Right kidney (tissue), 9 donors: ENCODE measurements at places on chromosomes 7 and 10.

DNA sequence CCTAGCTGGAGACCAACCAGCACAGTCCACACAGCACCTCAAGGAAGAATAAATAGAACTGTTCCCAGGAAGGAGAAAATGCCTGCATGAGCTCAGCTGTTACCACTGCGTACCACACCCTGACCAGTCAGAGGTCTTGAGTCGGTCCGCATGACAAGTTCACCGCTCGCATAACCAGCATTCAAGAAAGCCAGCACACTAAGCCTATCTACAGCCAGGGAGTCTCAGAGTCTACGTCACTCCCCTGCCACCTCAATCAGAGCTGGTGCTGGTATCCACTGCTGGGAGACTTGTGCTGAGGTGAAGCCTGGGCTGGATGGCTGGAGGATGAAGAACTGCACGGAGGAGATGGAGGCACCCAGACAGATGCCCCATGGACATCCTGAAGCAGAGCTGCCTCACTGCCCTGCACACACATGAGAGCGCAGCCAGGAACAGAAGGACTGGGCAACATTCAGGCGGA lies 19.6 kb downstream of the AKR1C1 start:
- no peak for DNase-seq

- no peak for DNase-seq
Observed at GRCh38 chr7:18064242-18064838, 36.7 kb upstream of the PRPS1L1 start.

DNA sequence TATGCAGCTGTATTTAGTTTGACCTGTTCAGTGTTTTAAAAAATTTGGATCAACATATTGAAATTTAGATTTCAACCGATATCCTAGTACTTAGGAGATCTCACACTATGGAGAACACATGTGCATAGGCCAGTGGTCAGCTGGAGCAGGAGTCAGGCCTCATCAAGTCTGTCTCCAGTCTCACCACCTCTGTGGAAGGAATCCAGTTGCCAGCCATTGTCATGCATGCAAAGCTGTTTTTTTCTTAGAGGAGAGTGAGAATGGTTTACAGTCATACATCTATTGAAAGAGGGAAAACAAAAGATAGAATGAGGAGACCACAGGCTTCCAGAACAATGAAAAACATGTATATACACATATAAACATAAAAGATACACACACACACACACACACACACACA lies 7.6 kb upstream of the CLEC5A start:
- DNase-seq, result no peak

DNA sequence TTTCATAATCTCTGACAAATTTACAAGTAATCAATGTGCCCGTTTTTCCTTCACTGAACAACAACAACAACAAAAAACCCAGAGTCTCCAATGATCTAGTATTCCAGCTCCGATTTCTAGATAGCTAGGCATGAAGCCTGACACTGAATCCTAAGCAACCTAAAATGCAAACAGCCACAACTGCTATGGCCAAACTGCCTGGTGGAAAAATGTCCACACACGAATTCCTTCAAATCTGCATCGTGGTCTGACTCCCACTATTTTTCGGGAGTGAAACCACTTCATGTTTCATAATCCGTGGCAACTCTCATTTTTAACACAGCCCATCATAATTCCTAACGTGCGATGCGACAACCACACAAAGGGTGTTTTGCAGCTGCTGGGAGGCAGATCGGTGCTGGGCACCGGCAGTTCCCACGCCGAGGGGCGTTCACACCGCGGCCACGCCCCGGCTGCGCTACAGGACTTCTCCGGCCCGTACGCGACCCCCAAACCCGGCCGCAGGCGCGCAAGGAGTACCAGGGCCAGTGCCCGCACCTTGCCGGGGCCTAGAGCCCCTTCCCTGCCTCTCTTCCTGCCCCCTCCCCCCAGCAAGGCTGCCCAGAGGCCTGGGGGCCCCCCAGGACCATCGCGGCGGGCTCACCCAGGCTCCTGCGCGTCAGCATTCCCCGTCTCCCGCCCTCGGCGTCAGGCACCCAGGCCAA lies 814 bp downstream of the RUFY2 start:
- peak; percentile 87 for DNase-seq

GRCh38 chr10:88497913-88498312 lies 85.2 kb downstream of the RNLS start:
- DNase-seq, result no peak

- DNase-seq, result no peak
Observed at GRCh38 chr7:44798649-44799305, 2.3 kb downstream of the PPIA start.

GRCh38 chr10:12358863-12359564 lies 9.7 kb downstream of the CAMK1D start:
- no peak for DNase-seq

GRCh38 chr7:116924741-116925140 lies 28.6 kb upstream of the ST7 start:
- DNase-seq, result no peak

GRCh38 chr10:99329304-99329553 lies at the start of gene CNNM1:
Gene CNNM1 (plus strand): TSS chr10:99329356. CDS start chr10:99329388, 32 bp downstream.
- DNase-seq, result no peak

- no peak for DNase-seq
Observed at GRCh38 chr7:51369746-51370145, 53.1 kb upstream of the COBL start.

DNA sequence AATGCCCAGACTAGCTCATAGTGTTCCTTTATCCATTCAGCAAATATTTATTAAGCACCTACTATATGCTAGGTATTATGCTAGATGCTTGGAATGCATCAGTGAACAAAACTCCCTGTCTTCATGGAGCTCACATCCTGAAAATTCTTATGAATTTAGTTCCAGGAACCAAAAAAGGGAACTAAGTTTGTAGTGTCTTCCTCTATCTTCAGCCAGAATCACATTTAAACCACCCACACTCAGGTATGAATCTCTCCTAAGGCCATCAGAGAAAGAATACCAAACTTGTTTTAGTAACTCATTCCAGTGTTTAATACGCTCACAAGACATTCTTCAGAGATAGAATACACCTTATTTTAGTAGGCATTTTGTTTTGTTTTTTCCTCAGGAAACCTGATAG lies 10.1 kb upstream of the EGR2 start:
- DNase-seq, result no peak

DNA sequence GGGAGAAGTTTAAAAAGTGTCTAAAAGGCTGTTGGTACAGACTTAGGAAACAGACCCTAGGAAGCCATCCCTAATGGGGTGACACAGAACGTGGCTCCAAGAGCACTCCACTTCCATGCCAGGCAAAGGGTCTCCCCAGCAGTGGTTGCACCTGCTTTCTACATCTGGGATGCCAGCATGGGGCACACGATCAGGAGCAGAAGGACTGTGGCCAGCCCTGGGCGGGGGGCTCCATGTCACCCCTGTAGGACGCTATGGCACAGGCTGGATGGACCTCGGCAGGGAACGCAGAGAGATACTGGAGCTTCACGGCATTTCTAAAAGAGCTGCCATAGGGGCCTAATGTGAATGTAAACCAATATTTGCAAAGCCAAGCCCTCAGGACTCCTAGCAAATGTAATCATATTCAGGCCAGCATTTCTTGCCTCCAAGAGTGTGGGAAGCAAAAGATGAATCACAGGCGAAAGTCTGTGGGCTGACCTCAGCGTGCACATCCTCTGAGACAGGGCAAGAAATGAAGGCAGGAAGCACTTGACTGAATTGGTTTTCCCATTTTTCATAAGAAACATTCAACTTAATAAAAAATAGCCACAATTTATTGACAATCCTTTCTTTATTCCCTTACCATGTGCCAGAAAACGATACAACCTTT lies 93.9 kb downstream of the ATXN7L1 start:
- no peak for DNase-seq

GRCh38 chr7:110637252-110637651 lies 453.7 kb upstream of the LRRN3 start:
- no peak for DNase-seq

- no peak for DNase-seq
Observed at GRCh38 chr10:111323389-111323966, 246.6 kb downstream of the ADRA2A start.

DNA sequence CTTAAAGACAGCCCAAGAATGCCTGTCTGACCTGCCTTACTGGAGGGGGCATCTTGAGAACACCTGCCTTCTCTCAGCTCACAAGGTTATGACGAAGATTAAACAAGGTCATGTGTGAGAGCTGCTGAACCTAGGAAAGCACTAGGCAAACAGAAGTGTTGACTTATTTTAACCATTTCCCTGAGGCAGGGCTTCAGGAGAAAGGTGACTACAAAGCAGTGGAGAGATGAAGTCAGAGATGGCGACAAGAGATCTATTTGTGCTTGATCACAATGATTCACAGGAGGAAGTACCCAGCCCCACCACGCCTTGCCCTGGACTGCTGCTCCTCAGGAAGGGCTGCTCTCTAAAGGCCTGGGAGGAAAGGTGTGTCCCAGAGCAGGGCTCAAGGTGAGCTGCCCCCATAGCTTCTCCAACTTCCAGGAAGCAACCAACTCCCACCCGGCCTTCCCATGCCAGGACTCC lies 27.8 kb downstream of the STN1 start:
- no peak for DNase-seq

GRCh38 chr7:44386139-44386913 lies 60.9 kb upstream of the CAMK2B start:
- DNase-seq, result no peak

GRCh38 chr7:130142654-130143333 lies 62.4 kb downstream of the TMEM209 start:
- no peak for DNase-seq

GRCh38 chr7:873367-874002 lies 2.9 kb upstream of the GET4 start:
- DNase-seq, result peak; percentile 57

DNA sequence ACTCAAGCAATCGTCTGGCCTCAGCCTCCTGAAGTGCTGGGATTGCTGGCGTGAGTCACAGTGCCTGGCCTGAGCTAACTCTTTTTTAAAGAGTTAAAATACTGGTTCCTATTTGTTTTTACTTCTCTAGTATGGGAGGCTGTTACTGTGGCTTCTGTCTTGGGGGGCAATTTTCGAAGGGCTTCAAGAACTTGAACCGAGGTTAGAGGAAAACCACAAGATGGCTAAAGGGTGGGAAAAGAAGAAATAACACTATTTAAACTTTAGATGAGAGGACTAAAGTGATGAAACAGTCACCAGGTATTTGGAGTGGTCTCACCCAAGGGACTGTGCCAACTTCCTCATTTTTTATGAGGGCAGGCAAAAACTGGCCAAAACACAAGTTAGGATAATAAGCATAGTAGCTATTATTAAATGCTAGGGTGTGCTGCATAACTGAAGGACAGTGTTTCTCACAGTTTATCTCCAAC lies 17.8 kb downstream of the MET start:
- no peak for DNase-seq

GRCh38 chr7:151665368-151665767 lies 145.7 kb upstream of the RHEB start:
- DNase-seq, result no peak

DNA sequence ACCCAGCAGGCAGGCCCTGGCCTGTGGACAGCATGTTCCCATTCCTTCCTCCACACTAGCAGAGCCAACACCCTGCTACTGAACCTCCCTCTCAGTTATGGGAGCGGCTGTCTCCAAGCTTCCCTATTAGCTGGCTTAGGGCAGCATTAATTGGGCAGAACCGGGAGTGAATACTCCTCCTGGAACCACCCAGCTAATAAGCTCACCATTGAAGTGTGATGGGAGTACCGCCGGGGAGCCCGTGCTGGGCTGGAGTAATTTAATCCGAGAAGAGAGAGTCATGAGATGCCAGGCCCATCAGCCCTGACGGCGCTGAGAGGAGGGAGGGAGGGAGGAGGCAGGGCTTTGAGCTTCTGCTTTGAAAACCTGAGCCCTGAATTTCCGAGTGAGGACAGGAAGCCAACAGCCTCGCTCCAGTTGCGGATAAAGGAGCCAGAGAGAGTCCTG lies 31.8 kb upstream of the ELFN1 start:
- peak; percentile 47 for DNase-seq

DNA sequence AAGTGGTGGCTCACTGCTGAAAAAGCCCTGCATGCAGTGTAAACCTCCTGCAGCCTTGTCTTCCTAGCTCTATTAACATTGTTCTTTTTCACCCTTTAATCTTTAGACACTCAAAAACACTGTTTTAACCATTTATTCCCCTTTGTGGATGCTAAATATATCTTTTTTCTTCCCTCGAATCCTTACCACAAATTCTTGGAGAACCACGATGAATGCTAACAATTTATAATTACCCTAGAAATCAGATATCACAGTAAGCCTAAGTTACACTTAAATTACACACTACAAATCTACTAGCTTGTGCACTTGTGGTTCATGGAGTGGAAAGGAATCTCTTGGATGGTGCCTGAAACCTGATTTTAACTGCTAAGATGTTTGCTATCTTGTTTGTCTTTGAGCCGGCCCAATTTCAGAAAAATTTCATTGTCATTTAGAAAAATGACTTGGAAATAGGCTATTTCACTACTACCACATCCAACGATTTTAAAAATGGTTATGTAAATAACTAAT lies 125.1 kb upstream of the NOBOX start:
- no peak for DNase-seq

DNA sequence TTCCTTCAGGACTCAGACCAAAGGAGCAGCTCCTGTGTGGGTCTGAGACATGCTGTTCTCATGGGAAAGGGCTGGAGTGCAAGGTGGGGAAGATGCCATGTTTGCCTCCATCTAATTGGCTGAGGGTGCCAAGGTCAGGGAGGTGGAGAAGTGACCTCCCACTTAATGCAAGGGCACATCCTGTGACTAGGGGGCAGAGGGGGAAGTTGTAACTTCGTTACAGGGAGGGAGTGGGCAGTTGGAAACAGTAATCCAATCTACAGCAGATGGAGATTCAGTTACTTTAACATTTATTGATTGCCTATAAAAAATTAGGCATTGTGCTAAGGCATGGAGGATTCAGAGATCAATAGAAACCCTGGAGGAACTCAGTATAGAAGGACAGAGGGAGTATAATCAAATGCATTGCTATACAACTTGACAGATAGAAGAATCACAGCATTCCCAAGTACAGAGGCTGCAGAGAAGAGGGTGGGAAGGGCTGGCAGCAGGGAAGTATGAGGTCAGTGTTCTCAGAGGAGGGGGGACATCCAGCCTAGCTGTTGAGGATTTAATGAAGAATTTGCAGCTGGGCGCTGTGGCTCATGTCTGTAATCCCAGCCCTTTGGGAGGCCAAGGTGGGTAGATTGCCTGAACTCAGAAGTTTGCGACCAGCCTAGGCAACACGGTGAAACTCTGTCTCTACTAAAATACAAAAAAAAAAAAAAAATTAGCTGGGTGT lies 75.9 kb downstream of the CCNY start:
- DNase-seq, result no peak

DNA sequence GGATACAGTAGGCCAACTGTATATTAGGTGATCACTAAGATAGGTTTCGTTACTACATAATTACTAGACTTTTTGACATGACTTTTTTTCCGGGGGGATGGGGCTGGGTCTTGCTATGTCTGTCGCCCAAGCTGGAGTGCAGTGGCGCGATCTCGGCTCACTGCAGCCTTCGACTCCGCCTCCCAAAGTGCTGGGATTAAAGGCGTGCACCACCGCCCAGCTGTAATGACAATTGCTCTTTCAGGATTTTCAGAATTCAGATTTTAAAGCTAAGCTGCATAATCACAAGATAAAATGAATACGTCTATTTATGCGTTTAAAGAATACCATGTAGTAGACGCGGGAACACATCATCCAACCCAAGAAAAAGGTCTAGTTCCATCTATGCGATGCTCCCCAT lies 982 bp downstream of the IDI1 start:
- no peak for DNase-seq
